Naive B cell (primary cell): ENCODE measurements at places on chromosomes 3 and 15.
A peak's percentile ranks its signal among the peaks of the same experiment; 100 is the strongest.

- peaks cover 36% of the 10 kb centered on the region for H3K36me3 ChIP-seq
- peak overlapping the region; percentile 87 for H3K4me3 ChIP-seq
- H3K4me1 ChIP-seq: peaks cover 38% of the 10 kb centered on the region
- DNase-seq: no peak
Observed at GRCh38 chr15:92885224-92886041, 14.7 kb upstream of the CHD2 start.

DNA sequence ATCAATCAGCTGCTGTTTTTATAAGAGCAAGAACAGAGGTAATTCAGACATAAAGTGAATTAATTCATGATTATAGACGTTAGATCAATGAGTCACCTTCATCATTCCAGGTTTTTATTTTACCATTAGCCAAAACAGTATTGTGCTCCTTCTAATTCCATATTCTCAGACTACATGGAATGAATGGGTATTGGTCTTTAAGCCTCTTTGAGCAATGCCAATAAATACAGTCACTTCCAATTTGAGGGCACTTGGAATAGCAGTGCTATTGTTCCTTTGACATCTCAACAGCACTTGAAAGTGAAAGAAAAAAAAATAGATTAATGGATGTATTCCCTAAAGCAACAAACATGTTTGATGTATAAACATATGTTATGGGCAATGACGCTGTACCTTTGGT, 830.9 kb upstream of the CFAP20DC start:
- H3K4me1 ChIP-seq: peaks cover 5% of the 10 kb centered on the region
- no peaks in the 10 kb centered on the region for H3K27me3 ChIP-seq
- H3K27ac ChIP-seq: no peak overlapping the region
- no peak for DNase-seq
- no peak overlapping the region for H3K4me3 ChIP-seq

- no peak for DNase-seq
- H3K27ac ChIP-seq: no peak overlapping the region
- H3K4me3 ChIP-seq: no peak overlapping the region
- peaks cover 18% of the 10 kb centered on the region for H3K27me3 ChIP-seq
- H3K36me3 ChIP-seq: peaks cover 4% of the 10 kb centered on the region
Observed at GRCh38 chr15:58584789-58585461, 153.1 kb downstream of the LIPC start.

DNA sequence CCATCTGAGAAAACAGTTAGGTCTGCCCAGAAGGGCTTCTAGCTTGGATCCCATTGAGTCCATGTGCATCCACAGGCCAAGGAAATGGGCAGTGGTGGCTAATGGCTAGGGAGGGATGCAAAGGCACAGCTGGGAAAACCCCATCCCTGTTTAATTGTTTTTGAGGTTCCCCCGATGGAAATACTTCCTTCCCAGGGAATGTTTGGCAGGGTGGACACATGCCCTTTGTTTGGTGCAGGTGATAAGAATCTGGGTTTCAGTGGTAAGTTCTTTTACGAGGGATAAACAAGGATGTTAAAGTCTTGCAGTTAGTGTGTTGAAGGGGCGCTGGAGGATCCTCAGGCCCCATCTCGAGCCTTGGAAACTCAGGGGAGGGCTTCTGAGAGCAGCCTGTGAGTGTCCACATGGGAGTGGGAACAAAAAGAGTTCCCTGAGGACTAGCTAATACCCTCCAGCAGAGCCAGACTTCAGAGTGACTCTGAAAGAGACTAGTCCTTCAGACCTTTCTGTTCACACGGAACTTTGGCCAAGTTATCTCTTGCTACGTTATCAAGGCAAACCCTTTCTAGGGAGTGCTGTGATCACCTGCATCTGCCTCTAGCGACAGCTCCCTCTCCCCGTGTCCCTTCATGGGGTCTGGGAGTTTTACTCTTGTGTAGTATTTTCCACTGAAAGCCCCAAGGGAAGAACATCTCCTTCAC, 17.4 kb downstream of the PTPRG start:
- H3K4me1 ChIP-seq: no peaks in the 10 kb centered on the region
- DNase-seq: no peak
- no peaks in the 10 kb centered on the region for H3K36me3 ChIP-seq
- H3K27me3 ChIP-seq: no peaks in the 10 kb centered on the region
- H3K4me3 ChIP-seq: no peak overlapping the region

DNA sequence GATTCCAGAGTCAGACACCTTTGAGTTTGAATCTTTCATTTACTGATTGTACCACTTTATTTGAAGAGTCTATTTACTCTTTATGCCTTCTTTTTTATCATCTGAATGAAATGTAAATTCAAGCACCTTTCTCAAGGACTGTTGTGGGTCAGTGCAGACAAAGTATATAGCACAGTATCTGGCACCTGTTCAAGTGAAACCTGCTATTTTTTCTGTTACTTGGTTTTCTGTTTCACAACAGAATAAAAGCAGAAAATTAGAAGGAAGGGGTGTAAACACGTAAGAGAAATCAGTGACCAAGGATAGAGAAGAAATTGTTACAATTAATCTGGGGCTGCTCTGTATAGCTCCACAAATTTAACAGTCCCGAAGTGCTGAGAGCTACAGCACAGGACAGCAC, 357.4 kb downstream of the RSL24D1 start:
- H3K4me3 ChIP-seq: no peak overlapping the region
- no peaks in the 10 kb centered on the region for H3K36me3 ChIP-seq
- no peak overlapping the region for H3K27ac ChIP-seq
- no peaks in the 10 kb centered on the region for H3K4me1 ChIP-seq
- H3K27me3 ChIP-seq: peaks cover 3% of the 10 kb centered on the region

DNA sequence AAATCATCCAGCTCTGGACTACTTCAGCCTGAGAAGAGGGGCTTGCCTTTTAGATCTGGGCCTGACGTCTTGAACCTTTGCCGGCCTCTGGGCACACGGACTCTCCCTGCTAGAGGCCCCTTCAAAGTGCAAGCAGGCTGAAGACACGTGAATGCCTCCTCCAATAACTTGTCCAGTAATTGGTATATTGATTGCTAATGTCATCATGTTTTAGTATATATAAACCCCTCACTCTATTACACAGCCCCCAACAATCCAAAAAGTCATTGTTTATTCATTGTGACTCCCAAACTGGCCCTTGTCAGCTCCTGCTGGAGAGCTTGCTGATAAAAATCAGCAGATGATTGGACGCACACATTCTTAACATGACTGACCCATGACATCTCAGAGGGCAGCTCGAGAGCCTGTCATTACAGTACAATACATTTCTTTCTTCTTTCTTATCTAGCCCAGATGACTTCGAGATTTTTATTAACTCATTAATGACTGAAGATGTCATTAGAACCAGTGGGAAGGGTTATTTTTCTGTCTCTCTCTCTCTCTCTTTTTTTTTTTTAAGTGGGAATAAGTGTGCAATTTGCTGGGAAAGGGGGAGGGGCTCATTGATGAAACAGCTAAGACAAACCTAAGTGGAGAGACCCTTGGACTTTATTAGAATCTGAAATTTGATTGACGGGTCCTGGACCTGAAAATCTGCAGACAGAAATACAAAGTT, 65.5 kb upstream of the NR2F2 start:
- no peaks in the 10 kb centered on the region for H3K4me1 ChIP-seq
- DNase-seq: no peak
- peaks cover 4% of the 10 kb centered on the region for H3K27me3 ChIP-seq
- H3K36me3 ChIP-seq: no peaks in the 10 kb centered on the region
- no peak overlapping the region for H3K27ac ChIP-seq
- no peak overlapping the region for H3K4me3 ChIP-seq

- H3K36me3 ChIP-seq: peaks cover 47% of the 10 kb centered on the region
- no peak for DNase-seq
- no peak overlapping the region for H3K4me3 ChIP-seq
- peak overlapping the region; percentile 4 for H3K27ac ChIP-seq
- peaks cover 4% of the 10 kb centered on the region for H3K4me1 ChIP-seq
- H3K27me3 ChIP-seq: no peaks in the 10 kb centered on the region
Observed at GRCh38 chr3:113968986-113969385, 21.2 kb downstream of the ZDHHC23 start.

DNA sequence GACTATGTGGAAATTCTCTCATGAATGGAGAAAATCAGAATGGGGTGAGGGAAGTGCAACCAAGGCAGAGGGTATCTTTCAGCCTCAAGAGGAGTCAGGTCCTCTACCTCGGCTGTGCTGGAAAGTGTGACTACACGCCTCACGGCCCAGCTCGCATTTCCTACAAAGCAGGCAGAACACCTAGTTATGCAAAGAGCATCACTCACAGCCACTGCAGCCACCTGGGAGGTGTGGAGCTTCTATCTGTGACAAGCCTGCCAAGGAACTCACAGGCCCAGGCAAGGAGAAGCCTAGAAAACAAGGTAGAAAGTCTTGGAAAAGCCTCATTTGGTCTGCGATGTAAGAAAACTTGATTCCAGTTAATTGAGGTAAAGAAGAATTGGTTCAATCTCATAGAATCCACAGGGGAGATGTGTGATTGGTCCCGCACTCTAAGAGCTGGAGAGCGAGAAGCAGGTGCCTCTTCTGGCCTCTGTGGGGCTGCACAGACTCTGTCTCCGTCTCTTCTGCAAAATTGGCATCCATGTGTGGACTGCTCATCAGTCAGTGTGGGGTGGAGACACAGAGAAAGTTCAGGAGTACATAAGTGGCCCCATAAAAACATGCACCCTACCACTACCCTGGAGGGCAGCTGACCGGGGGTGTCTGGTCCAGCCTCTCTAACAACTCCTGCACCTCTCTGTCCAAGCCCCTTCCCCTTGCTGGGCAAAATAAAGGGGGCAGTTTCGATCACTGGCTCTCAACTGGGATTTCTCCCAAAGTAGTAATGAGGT, 76.8 kb downstream of the TAMM41 start:
- peaks cover 12% of the 10 kb centered on the region for H3K4me1 ChIP-seq
- no peak for DNase-seq
- H3K36me3 ChIP-seq: no peaks in the 10 kb centered on the region
- peak overlapping the region; percentile 13 for H3K4me3 ChIP-seq

- no peak for DNase-seq
- H3K36me3 ChIP-seq: peaks cover 10% of the 10 kb centered on the region
- H3K27me3 ChIP-seq: peaks cover 35% of the 10 kb centered on the region
- peaks cover 7% of the 10 kb centered on the region for H3K4me1 ChIP-seq
Observed at GRCh38 chr3:14236902-14237301, 58.3 kb downstream of the LSM3 start.

- peaks cover 5% of the 10 kb centered on the region for H3K4me1 ChIP-seq
- no peak overlapping the region for H3K27ac ChIP-seq
- H3K4me3 ChIP-seq: no peak overlapping the region
- H3K27me3 ChIP-seq: no peaks in the 10 kb centered on the region
- DNase-seq: no peak
Observed at GRCh38 chr3:141429371-141430035, 57.3 kb upstream of the RASA2 start.

DNA sequence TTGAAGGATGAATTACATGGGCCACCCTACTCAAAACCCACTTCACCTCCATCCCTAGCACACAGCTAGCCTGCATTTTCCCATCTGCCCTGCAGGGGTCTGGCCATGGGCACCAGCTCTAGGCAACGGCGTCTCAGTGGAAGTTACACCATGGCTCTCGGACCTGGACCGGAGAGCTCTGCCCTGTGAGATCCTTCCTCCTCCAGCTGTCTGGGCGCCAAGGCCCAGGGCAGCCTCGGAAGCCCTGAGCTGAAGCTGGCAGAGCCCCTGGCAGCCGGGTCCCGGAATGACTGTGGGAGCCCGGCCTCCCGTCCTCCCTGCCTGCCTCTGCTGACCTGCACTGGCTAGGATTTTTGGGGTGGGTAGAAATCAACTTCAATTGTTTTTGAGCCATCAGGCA, 98.9 kb downstream of the CHSY1 start:
- DNase-seq: no peak
- no peaks in the 10 kb centered on the region for H3K27me3 ChIP-seq
- no peak overlapping the region for H3K4me3 ChIP-seq
- peaks cover 18% of the 10 kb centered on the region for H3K4me1 ChIP-seq
- no peaks in the 10 kb centered on the region for H3K36me3 ChIP-seq
- H3K27ac ChIP-seq: no peak overlapping the region

DNA sequence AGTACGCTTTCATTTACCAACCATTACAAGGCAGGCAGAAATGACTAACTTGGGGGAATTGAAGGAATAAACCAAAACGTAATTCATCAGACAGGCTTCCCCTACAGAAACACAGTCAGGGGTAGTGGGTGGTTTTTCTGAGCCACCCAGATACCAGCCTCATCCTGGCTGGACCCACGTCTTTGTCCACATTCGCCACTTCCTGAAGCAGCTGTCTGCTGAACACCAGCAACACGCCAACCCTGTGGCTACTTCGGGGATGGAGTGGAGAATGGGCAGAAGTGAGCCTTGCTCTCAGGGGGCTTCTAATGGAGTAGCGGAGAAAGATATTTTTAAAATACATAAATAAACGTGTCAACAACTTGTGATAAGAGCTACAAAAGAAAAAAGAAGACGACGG, 40.1 kb downstream of the SYNM start:
- H3K4me3 ChIP-seq: no peak overlapping the region
- H3K27ac ChIP-seq: no peak overlapping the region
- H3K4me1 ChIP-seq: no peaks in the 10 kb centered on the region
- no peak for DNase-seq

GRCh38 chr3:176296066-176296597, 901.1 kb downstream of the TBL1XR1 start:
- H3K27ac ChIP-seq: peak overlapping the region; percentile 3
- no peaks in the 10 kb centered on the region for H3K36me3 ChIP-seq
- H3K4me3 ChIP-seq: no peak overlapping the region
- DNase-seq: no peak

- no peak for DNase-seq
- no peak overlapping the region for H3K4me3 ChIP-seq
- peaks cover 42% of the 10 kb centered on the region for H3K36me3 ChIP-seq
- no peaks in the 10 kb centered on the region for H3K27me3 ChIP-seq
- H3K27ac ChIP-seq: no peak overlapping the region
Observed at GRCh38 chr3:39080026-39080425, 27.4 kb downstream of the GORASP1 start.

DNA sequence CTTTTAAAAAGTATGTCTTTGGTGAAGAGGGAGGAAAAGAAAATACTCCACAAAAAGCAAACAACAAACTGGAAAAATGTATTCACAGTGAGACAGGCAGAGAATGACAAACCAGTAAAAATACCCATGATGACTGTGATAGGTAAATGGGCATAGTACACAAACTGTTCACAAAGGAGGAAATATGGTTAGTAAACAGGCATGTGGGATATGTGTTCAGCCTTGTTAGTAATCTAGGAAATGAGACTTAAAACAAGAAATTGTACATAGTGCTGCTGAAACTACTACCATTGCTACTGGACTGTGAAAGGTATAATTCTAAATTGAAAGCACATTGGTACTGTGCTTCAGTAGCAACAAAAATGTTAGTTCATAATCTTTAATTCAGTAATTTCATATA, 50.1 kb downstream of the UBE2E2 start:
- no peaks in the 10 kb centered on the region for H3K27me3 ChIP-seq
- no peak for DNase-seq
- peaks cover 5% of the 10 kb centered on the region for H3K36me3 ChIP-seq
- H3K4me3 ChIP-seq: no peak overlapping the region
- no peak overlapping the region for H3K27ac ChIP-seq
- peaks cover 49% of the 10 kb centered on the region for H3K4me1 ChIP-seq

DNA sequence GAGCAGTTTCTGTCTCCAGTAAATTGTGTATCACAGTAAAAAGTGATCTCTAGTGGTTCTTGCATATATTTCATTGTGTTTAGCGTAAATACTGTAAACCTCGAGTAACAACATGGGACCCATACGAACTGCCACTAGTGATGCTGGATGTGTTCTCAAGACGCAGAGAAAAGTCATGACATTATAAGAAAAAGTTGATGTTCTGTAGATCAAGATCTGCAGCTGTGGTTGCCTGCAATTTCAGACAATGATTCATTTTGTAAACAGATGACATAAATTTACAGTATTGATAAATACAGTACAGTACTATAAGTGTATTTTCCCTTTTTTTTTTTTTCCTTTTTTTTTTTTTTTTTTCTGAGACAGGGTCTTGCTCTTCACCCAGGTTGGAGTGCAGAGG, 100.1 kb downstream of the DPH6 start:
- H3K4me1 ChIP-seq: no peaks in the 10 kb centered on the region
- DNase-seq: no peak
- no peak overlapping the region for H3K27ac ChIP-seq
